NCI-H2081 (cell line): ENCODE measurements at places on chromosomes 16 and 17.
A peak's percentile ranks its signal among the peaks of the same experiment; 100 is the strongest.

DNA sequence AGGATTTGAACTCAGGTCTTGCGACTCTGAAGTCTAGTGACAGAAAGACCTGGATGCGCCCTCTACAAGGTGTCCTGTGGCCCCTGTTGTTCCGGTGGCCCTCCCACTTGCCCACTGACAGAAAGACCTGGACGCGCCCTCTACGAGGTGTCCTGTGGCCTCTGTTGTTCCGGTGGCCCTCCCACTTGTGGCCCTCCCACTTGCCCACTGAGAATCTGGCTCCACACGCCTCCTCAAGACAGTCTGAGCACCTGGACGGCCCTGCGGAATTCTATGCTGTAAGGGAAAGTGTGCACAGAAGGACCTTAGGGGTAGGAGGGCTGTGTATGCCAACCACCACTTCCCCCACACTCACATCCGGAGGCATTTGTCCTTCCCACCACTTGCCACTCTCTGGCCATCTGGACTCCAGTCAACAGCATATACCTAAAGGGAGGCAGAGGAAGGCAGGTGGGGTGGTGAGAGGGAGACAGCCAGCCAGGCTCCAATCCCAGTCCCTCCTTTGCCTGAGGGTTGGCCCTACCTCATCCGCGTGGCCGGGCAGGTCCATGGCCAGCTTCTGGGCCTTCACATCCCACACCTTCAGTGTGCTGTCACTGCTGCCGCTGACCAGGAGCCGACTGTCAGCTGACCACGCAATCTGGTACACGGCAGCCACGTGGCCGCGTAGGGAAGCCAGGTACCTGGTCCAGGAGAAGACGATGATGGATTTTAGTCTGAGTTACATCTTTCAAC lies 9.1 kb downstream of the NLE1 start:
- no peak for DNase-seq

DNA sequence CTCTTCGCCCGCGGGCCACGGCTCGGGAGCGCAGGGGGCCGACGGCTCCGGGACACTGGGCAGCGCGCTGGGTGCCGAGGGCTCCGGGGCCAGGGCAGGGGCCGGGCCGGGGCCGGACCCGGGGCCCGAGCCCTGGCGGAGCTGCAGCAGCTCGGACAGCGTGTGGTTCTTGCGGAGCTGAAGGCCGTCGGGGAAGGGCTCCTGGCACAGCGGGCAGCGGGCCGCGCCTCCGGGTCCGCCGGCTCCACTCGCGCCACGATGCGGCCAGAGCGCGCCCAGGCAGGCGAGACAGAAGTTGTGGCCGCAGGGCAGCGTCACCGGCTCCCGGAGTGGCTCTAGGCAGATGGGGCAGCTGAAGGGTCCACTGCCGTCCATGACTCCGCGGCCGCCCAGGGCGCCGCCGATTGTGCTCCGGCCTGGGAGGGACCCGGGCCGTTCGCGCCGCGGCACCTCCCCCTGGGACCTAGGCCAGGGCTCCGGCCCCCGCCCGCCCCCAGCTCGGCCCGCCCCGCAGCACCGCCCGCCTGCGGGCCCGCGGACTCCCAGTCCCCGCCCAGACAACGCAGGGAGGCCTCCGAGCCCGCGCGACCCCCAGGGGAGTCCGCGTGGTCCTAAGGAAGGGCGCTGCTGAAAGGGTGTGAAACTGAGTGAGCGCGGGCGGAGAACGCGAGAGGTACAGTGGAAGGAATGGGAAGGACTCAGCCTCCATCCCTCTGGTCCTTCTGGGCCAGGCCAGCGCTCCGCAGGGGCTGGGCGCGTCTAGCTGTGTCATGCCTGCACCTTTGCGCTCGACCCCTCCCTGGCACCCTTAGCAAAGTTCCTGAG lies at the start of gene TRIM47:
TSS of gene TRIM47 (minus strand) at position 408 of the 825 bp plus-strand sequence. CDS start at position 375, 33 bp downstream.
- peak; percentile 70 for DNase-seq

DNA sequence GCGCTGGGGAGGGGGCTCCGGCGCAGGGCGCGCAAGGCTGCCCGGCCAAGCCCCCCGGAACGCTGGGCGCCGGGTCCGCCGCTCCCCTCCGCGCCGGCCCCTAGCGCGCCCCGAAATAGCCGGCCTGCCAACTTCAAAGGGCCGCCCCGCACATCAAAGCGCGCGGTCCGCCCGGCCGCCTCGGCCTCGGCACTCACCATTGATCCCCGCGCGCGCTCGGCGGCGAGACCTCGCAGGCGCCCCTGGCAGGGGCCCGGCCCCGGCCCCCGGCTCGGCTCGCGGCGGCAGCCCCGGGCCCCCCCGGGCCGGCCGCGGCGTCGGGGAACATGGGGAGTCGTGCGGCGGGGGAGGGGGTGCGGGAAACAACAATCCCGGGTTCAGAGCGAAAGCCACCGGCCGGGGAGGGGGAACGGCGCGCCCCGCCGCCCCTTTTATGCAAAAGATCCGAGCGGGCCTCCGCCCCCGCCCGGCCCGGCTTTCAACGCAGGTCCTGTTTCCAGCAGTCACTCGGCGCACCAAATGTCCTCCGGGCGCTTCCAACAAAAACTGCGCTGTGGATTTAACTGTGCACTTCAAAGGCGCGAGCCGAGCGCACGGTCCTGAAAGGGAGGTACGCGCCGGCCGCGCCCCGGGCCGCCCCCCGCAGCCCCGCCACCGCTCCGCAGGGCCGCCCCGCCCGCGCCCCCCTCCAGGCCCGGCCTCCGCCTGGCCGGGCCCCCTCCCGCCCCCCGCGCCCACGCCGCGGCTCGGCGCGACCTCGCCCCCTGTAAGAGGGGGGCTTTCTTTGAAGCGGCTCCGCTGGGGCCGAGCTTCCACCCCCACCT lies 608 bp downstream of the AXIN2 start:
- peak; percentile 51 for DNase-seq

- DNase-seq, result no peak
These were observed 53.7 kb downstream of the RPH3AL start for GRCh38 chr17:298791-299450.

- peak; percentile 61 for DNase-seq
These were observed 25.6 kb downstream of the TTLL6 start for GRCh38 chr17:48791128-48792032.

- no peak for DNase-seq
These were observed 45.4 kb downstream of the NKD1 start for GRCh38 chr16:50593410-50594150.

DNA sequence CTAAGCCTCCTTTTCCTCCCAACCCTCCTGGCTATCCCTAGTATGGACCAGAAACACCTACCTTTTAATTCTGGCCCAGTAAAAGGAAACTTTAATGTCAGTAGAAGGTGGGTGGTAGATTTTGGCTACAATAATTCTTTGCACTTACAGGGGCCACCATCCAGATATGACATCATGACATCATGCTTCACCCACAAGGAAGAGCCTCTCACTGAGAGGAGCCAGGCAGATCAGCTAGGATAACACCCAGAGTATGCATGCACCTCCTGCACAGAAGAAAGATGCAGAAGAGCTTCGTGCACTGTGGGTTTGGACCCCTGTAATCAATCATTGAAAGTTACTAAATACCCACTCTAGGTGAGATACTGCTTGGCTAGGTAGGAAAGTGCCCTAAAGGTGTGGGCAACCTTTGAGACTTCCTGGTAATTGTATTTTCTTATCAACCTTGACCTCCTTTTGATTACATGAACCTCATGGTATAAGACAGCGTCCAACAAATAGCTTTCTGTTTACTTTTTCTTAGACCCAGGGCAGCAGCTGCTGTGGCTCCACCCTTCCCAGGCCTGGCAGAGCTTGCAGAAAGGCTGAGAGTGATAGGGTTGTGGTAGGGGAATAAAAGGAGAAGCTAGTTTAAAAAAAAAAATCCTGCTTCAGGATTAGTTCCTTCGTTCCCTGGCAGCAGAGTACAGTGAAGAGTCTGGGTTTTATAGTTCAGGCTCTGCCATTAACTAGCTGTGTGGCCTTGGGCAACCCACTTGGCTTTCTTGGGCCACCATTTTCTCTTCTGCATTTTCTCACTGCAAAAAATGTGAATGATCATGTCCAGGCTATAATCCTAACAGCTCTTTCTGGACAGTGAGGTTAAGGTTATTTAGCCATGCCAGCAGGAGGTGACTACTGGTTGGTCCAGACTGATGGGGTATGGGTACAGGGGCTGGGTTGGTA lies 6.2 kb downstream of the MAP3K14 start:
- peak; percentile 46 for DNase-seq

DNA sequence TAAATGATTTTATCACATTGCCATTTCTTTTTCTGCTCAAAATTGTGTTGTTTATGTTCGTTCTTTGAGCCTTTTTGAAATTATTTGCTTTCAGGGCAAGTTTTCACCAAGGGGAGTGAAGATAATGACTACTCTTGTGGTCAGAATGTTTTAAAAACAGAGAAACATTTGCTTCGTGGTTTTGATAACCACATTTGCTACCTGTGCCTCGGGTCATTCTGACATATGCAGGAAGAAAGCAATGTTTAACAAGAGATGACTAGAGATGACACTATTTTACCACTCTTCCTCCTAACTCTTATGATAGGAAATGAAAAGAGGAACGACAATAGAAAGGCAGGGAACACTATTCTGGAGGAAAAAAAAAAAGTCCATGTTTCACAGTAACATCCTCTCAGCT lies 1496.5 kb upstream of the GOT2 start:
- DNase-seq, result no peak

DNA sequence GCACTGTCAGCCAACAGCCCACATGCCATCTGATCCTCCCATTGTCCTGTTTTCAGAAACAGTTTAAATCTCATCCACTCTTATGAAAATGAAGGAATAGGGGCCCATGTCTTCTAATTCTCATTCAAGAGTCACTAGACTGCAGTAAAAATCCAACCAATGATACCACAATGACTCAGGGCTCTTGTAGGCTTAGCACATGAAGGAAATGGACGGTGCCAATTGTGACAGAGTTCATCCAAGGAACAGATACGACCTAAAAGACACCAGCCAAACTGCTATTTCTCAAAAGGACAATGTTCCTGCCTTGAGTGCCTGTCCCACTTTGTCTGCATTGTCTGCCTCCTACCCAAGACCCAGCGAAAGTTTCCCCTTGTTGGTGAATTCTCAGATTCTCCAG lies 204.8 kb upstream of the COX10 start:
- DNase-seq, result no peak

- DNase-seq, result no peak
These were observed 45.2 kb downstream of the ANKRD11 start for GRCh38 chr16:89445166-89445565.

- DNase-seq, result peak; percentile 68
These were observed at the start of gene GABARAP for GRCh38 chr17:7241783-7242716. TSS of gene GABARAP (minus strand) at chr17:7242449. CDS start at chr17:7242330, 119 bp downstream.

GRCh38 chr17:34762078-34762477 lies 182.7 kb downstream of the TMEM132E start:
- DNase-seq, result no peak

- DNase-seq, result no peak
These were observed 4.8 kb downstream of the CDK5R1 start for GRCh38 chr17:32491371-32492263.

- no peak for DNase-seq
These were observed 6.2 kb downstream of the EFNB3 start for GRCh38 chr17:7711051-7711755.

- no peak for DNase-seq
These were observed 12.0 kb upstream of the ANKFN1 start for GRCh38 chr17:56141046-56141839.

GRCh38 chr16:19186408-19186807 lies 18.4 kb downstream of the SYT17 start:
- no peak for DNase-seq

GRCh38 chr17:40342504-40343218 lies 21.9 kb downstream of the GJD3 start:
- no peak for DNase-seq

- no peak for DNase-seq
These were observed 9.8 kb downstream of the PSKH1 start for GRCh38 chr16:67902831-67903230.

GRCh38 chr16:77539421-77540034 lies 104.7 kb upstream of the ADAMTS18 start:
- no peak for DNase-seq

DNA sequence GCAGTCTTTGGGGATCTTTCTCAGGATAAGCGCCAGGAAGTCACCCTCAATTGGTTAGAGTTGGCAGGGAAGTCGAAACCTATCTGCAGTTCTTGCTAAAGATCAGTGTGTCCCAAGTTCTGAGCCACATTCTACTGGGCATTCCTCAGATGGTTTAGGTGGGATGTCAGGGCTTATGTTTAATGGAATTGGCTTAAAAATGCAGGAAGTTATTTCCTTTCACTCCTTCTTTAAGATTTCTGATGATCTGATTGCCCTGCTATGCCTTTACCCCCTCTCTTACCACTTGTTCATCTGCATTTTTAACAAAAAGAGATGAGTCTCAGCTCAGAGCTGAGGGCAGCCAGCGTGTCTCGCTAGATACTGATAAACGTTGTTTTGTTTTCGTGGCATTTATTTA lies 30.8 kb downstream of the FOXL1 start:
- DNase-seq, result no peak

DNA sequence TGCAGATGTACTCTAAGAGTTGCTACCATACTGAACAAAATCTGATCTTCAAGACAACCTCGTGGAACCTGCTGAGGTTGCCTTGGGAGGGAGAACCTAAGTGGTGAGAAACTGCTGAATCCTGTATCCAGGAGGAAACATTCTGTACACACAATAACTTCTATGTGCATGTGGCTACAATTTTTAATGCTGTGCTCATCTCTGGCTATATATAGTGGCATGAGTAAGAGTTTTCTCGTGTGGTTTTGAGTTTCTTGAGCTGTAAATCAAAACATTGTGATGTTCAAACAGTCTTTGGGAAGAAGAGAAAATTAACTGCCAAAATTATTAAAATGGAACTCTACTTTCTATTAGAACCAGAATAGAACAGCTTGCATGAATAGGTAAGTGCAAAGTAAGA lies 206.8 kb downstream of the CA10 start:
- no peak for DNase-seq

- peak; percentile 60 for DNase-seq
These were observed 43.0 kb upstream of the TANGO6 start for GRCh38 chr16:68800257-68800875.

DNA sequence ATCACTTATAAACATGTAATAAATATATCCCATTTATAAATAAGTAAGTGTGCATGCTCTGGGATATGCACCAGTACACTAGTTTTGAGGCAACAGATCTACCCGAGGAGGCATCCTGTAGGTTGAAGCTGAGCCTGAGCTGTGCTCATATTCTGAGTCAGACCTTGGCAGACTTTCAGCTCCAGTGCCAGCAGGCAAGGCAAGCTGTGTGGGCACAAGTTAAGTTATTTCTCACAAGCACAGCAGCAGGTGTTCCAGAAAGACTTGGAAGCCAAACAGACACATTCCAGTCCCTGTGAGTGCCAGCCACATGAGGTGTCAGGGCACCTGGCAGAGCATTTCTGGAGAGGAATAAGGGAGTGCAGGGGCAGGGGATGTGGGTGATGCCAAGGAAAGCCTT lies 1.3 kb upstream of the CLEC19A start:
- peak; percentile 12 for DNase-seq

DNA sequence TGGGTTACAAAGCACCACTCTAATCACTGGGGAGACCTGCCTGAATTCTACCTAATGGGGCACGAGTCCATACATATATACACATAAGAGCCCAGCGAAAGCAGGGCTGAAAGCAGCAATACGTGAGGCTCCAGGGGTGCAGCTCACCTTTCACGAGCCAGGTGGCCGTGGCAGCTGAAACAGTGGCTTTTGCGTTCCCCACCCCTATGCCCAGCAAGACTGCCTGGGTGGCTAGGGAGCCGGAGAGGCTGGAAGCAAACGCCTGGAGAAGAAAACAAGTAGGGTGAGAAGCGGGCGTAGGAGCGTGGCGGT lies 618 bp downstream of the RUSF1 start:
- DNase-seq, result peak; percentile 16
